ENCODE measurements at places on chromosomes 1 and 21.

- no peak for DNase-seq
Measured at GRCh38 chr1:231404318-231404717, 17.8 kb downstream of the EGLN1 start.

- DNase-seq: no peak
Measured at GRCh38 chr1:17306407-17306806, 1.6 kb upstream of the PADI4 start.

DNA sequence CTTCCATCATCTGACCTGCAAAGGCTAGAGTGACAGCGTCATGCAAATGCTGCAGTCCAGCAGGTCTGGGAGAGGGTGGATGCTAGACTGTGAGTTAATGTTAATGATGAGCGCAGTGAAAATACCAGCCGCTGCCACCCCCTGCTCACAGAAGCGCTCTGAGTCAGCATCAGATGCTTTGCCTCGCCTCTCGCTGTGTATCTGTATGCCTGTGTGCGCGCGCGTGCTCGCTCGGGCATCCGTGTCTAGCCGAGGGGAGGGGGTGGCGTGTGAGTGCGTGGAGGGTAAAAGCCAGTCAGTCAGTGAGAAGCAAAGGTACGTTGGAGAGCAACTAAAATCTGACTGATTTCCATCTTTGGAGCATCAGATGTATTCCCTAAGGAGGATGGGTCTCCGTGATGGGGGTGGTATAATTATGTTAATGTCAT, 858.7 kb downstream of the USP25 start:
- no peak for DNase-seq

DNA sequence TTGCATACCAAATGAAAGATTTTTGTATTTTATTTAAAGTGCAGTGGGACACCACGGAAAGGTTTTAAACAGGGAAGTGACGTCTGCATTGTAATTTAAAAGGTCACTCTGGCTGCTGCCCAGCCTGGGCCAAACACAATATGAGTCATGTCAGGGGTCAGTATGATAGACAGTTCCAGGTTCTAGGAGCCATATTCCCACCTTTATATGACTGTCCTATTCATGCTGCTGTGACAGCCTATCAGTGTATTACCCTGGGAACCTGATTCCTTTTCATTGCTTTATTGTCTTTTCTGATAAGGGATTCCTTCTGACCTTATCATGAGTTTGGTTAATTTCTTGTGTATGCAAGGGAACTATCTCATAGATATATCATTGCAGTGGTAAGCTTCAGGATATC, 5.3 kb downstream of the VANGL1 start:
- DNase-seq: no peak

GRCh38 chr1:15797614-15798390, 9.6 kb downstream of the UQCRHL start:
- no peak for DNase-seq

- DNase-seq: no peak
Measured at GRCh38 chr1:86706018-86706635, 1.8 kb downstream of the SH3GLB1 start.

DNA sequence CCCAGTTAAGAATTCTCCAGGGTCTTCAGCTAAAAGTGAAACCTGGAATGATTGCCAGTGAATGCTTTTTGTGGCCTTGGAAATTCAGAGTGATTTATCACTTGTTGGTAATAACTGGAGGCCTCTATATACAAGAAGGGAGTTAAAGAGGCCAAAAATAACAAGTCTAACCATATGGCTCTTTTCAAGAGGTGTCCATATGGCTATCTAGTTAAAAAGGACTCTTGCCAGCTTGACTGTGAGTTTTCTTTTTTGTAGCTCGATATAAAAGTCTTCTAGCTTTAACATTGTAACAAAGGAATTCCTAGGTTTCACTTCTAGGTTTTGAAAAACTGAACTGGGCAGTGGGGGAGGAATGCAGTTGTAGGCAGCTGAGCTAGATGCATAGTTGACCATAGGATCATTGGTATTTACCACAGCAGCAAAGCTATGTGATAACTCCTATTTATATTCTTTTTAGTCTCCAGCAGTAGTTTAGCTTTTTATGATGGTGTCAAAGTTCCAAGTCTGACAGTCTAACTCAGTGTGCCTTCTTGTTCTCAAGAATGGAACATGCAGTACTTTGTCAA, 44.4 kb downstream of the CACHD1 start:
- no peak for DNase-seq

DNA sequence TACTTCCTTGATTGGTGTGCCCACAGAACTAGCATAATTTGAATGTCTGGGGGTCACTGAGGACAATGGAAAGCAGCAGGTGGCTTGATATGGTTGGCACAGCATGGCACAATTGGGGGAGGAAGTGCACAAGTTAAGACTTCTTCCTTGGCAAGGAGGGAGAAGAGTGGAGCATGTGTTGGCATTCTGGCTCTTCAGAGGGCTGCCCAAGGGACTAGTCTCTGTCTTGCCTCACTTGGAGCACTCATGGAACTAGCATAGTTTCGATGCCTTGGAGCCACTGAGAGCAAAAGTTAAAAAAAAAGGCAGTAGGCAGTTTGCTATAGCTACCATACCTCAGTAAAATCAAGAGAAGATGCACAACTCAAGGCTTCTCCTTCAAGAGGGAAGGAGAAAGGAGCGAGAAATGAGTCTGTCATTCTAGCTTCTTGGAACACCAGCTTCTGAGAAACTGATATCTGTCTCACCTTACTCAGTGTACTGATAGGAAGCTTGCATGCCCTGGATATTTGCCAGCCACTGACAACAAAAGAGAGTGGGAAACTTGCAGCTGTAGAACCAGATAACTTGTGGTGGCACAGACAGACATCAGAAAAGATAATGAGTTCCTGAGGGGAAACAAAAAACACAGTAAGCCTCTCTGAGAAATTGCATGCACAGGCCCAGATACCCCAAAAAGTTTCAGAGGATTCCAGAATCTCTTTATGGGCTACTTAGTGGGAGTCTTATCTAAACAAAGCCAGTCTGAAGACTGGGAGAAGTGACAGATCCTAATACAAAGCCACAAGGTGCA, 207.5 kb upstream of the SAMSN1 start:
- no peak for DNase-seq

GRCh38 chr1:183593356-183593755, 3.1 kb upstream of the NCF2 start:
- DNase-seq: no peak

DNA sequence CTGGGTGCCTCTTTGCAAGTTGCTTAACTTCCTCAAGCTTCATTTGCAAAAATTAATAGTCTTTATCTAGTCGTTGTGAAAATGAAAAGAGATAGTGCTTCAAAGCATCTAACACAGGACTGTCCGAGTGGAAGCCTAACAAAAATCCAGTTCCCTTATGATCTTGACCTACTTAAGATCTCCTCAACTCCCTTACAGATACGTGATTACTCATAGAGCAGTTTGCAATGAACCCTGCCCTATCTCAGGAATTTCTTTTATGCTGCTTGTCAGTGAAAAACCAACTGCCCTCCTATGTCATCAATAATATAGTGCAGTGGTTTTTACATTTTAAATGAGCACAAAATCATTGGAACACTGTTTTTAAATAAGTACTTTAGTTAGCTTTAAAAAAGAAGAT, 314.3 kb downstream of the BACH1 start:
- no peak for DNase-seq

- no peak for DNase-seq
Measured at GRCh38 chr21:36605426-36605825, 93.5 kb upstream of the SIM2 start.

DNA sequence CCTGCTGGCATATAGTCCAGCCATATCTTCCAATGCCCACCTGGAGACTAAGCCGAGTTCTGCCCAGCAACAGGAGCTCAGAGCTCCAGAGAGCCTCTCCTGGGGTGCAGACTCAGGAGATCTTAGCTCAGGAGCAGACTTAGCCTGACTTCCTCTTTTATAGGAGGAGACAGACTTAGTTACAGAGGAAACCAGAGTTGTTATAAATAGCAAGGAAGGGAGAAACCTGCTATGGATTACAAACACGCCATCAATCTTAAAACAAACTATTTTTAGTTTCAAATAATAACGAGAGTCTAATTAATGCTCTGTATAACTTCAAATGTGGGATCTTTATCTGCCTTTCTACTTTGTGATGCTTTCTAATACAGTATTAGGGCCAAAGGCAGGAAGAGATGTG, 3.3 kb upstream of the KIF21B start:
- DNase-seq: no peak

GRCh38 chr1:221751226-221751887, 9.5 kb upstream of the DUSP10 start:
- DNase-seq: no peak

GRCh38 chr1:59539961-59540681, 243.2 kb downstream of the FGGY start:
- no peak for DNase-seq

DNA sequence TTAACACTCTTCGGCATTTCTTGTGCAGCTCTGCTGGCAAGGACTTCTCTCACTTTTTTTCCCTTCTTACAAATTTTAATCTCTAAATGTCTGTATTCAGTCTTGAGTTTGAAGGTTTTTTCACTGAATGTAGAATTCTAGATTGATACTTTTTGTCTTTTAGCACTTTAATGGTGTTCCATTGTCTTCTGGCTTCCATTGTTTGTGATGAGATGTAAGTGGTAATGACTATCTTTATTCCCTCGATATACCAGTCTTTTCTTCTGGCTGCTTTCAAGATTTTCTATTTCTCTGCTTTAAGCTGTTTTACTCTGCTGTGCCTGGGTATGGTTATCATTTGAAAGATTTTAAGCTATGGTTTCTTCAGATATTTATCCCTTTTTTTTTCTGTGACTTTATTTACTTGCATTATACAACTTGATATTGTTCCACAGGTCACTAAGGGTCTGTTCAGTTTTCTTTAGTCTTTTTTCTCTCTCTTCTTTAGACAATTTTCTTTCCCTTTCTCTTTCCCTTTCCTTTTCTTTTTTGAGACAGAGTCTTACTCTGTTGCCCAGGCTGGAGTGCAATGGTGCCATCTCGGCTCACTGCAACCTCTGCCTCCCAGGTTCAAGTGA, 35.8 kb downstream of the DYRK1A start:
- DNase-seq: no peak

DNA sequence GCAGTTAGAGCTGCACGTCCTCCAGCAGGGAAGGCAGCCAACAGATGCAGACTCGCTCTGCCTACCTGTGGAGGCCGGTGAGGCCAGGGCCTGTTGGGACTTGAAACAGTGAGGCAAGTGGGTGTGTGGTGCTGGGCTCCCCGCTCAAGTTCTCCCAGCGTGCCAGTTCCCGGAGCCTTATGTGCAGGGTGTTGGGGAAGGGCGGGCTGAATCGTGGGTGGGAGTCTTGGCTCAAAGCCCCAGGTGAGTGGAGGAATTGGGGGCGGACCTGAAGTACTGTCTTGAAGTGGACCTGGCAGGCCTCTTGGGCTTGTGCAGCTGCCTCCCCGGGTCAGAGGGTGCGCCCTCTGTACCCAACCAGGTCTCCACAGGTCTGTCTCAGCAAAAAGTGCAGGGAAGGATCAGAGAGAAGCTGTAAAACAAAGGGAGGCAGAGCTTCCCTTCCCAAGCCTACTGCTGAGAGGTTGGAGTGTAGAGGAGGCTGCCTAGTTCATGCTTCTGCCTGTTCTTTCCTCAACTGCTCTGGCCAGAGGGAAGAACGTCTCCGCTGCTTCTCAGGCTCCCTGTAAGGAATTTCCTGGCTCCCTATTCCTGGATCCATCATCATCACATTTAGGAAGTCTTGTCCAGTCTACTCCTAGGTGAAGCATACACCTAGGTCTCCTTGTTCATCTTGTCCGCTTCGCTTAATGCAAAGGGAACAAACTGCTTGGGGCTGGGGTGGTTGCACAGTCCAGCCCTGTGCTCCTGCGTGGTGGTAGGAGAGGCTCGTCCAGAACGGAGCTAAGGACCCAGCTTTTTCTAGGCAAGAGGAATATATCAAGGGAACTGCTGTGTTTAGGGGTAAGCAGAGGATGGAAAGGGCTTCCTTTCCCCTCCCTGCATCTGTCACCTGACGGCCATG, 14.9 kb downstream of the UTP11 start:
- no peak for DNase-seq

DNA sequence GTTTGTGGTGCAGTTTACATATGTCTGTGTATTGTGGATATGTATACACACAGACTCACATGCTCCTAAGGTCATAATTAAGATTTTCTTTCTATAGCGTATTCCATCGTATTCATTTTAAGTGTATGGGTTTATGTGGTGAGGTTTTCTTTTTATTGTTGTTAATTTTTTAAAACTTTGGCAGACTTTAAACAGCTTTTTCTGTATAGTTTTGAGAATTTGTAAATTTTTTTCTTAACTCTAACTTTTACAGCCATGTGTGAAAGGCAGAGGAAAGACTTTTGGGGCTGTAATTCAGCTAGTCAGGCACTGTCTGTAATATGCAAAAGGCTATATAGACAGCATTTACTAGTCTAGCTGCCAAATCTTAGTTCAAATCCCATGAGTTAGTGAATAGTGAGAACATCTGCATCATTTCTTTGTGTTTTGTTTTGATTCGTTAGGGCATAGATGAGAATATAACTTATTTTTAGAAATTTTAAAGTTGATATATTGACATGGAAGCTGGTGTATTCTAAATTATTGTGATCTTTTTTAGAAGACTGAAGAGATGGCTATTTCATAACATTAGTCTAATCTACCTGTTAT, 2.3 kb downstream of the MAGI3 start:
- DNase-seq: no peak

- no peak for DNase-seq
Measured at GRCh38 chr21:33441489-33442477, 38.0 kb downstream of the TMEM50B start.

Data from activated T-cell treated with anti-CD3 and anti-CD28 coated beads for 48 hours (primary cell).